ENCODE measurements at places on chromosomes 6 and 20.

DNA sequence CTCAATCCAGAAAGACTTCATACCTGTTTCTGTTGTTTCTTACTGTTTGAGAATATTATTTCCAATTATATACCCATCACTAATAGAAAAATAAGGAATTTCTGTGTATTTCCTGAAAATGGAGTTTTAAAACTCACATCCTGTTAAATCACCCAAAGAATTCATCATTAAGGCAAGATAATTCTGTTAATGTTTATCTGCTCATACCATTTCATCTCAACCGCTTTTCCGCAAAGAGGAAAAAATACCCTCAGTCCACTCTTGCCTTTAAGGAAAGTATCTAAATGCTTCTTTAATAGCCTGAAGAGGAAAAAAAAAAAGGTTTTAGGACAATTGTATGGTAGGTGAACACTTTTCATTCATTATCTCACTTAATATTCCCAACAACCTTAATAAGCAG lies 7.3 kb downstream of the TPMT start:
- no peaks in the 10 kb centered on the region for H3K27me3 ChIP-seq
- H3K36me3 ChIP-seq, result peaks cover 2% of the 10 kb centered on the region

- peaks cover 21% of the 10 kb centered on the region for H3K4me1 ChIP-seq
- no peak overlapping the region for H3K27ac ChIP-seq
- no peak for DNase-seq
- no peak overlapping the region for H3K4me3 ChIP-seq
- 0 out of 2 replicates have a peak, but pooled peaks cover 3% of the 10 kb centered on the region for H3K36me3 ChIP-seq
Measured at GRCh38 chr6:111842891-111843290, 30.4 kb downstream of the FYN start.

DNA sequence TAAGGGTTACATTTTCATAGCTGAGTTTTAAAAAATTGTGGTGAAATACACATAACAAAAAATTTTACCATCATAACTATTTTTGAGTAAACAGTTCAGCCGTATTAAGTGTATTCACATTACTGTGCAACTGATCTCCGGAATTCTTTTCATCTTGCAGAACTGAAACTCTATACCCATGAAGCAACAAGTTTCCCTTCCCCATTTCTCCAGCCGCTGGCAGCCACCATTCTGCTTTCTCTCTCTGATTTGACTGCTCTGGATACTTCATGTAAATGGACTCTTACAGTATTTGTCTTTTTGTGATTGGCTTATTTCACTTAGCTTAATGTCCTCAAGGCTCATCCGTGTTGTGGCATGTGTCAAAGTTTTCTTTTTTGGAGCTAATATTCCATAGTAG lies 341.6 kb downstream of the QKI start:
- no peak for DNase-seq
- no peak overlapping the region for H3K4me3 ChIP-seq
- no peaks in the 10 kb centered on the region for H3K27me3 ChIP-seq

DNA sequence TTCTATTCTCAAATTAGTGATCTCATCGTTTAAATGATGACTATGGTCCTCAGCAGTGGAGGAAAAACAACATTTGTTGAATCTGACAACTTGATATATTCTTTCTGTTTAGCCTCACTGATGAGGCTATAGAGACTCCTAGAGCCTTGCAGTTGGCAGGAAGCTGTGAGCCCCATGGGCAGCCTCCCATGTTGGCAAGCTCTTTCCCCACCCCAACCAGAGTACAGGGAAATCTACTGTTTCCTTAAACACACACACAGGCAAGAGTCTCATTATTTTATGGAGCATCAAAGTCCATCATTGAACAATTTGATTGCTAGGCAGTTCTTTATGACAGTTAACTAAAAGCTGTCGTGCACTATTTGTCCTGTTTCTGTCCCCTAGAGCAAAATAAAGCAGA lies 498.2 kb upstream of the CITED2 start:
- no peak for DNase-seq
- no peak overlapping the region for H3K27ac ChIP-seq
- no peak overlapping the region for H3K4me3 ChIP-seq
- no peaks in the 10 kb centered on the region for H3K4me1 ChIP-seq
- no peaks in the 10 kb centered on the region for H3K27me3 ChIP-seq

GRCh38 chr6:40606526-40606925 lies 19.4 kb upstream of the LRFN2 start:
- DNase-seq, result no peak
- H3K4me1 ChIP-seq, result no peaks in the 10 kb centered on the region
- H3K36me3 ChIP-seq, result no peaks in the 10 kb centered on the region
- H3K27me3 ChIP-seq, result no peaks in the 10 kb centered on the region
- H3K27ac ChIP-seq, result no peak overlapping the region
- no peak overlapping the region for H3K4me3 ChIP-seq

GRCh38 chr20:56796345-56796744 lies 167.2 kb downstream of the TFAP2C start:
- DNase-seq, result no peak
- H3K27ac ChIP-seq, result no peak overlapping the region
- H3K4me3 ChIP-seq, result no peak overlapping the region
- H3K27me3 ChIP-seq, result no peaks in the 10 kb centered on the region

GRCh38 chr6:52718550-52718949 lies 44.7 kb downstream of the GSTA2 start:
- H3K27me3 ChIP-seq, result no peaks in the 10 kb centered on the region
- H3K36me3 ChIP-seq, result no peaks in the 10 kb centered on the region
- no peak overlapping the region for H3K27ac ChIP-seq
- no peaks in the 10 kb centered on the region for H3K4me1 ChIP-seq
- no peak for DNase-seq
- no peak overlapping the region for H3K4me3 ChIP-seq

DNA sequence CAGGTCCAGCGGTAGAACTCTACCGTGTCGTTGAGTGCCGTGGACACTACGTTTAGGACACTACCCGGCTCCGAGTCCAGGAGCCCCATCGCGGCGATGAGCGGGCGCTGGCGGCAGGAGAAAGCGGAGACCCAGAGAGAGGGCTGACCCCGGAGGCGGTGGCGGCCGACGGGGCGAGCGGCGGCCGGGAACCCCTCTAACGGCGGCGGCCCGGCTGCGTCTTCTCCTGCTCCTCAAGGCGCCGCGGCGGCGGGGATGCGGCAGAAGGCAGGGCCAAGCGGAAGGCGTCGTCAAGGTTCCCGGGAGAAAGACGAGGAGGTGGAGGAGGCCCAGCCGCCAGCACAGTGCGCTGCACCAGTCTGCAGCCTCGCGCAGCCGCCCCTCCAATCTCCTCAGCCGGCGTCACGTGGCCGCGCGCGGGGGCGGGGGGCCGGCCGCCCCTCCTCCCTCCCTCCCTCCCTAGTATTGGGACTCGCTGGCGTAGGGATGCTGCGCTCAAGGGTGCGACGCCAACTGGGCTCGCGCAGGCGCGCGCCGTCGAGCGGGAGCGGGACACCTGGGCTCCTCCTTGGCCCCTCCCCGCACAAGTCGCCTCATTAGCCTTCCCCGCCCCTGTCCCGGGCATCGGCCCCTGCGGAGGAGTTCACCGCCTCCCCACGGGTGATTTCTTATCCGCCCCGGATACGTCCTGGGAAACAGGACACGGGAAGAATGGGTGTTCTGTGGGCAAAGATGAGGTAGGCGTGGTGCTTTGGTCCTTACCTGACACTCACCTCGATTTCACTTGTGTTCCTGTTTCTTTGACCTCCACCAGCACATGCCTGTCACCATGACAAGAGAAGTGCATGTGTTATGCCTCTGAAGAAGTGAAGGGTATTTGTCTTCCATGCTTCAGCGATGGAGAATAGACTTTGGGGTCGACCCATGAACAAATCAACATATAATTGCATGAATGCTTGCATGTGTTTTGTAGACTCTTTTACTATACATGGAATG lies at the start of gene ELOVL4:
TSS of gene ELOVL4 (minus strand) at position 363 of the 996 bp plus-strand sequence. CDS start at position 89, 274 bp downstream.
- peaks cover 9% of the 10 kb centered on the region for H3K4me1 ChIP-seq
- no peaks in the 10 kb centered on the region for H3K27me3 ChIP-seq
- H3K4me3 ChIP-seq, result peak within 1 kb of the TSS; percentile 81
- peak; percentile 96 for DNase-seq
- H3K27ac ChIP-seq, result no peak within 1 kb of the TSS

DNA sequence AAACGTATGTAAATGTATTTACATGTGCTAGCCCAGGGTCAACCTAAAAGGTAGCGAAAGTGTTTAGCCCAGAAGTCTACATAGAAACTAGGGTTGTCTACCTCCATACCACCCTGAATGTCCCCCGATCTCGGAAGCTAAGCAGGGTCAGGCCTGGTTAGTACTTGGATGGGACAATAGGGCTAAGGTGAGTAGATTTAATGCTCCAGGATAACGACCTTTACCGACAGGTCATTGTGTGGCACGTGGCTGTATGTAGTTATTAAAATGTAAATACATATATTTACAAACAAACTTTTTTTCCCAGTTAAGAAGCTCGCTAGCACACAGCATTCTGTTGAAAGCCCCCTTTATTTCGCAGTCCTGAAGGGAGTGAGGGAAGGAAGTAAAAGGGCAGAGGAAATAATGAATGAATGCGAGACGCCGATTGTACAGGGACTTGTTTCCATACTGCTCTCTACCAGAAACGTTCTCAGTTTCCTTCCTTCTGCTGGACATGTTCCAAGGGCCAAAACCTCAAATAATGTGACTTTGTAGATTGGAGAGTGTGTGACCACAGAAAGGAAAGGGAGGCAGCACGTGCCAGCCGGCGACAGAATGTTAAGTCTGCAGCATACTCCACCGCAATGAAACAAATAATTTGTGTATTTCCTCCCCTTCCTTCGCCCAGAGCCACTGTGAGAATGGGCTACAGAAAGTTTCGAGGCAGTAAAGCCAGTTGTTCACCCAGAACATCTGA lies 612 bp downstream of the ADAT2 start:
- peak; percentile 36 for DNase-seq
- H3K4me1 ChIP-seq, result no peaks in the 10 kb centered on the region
- H3K27me3 ChIP-seq, result no peaks in the 10 kb centered on the region
- H3K36me3 ChIP-seq, result no peaks in the 10 kb centered on the region
- peak overlapping the region; percentile 99 for H3K4me3 ChIP-seq
- no peak overlapping the region for H3K27ac ChIP-seq

- H3K27me3 ChIP-seq, result no peaks in the 10 kb centered on the region
- no peak overlapping the region for H3K27ac ChIP-seq
- H3K4me1 ChIP-seq, result no peaks in the 10 kb centered on the region
- no peak for DNase-seq
- H3K4me3 ChIP-seq, result no peak overlapping the region
Measured at GRCh38 chr20:39631557-39631956, 669.4 kb downstream of the DHX35 start.

Measured in H9 (cell line).